Glutamatergic neuron (in vitro differentiated cells): ENCODE measurements at places on chromosomes 6 and 20. TPM values are rescaled to one million over a fixed set of nuclear protein-coding genes. Genes with fewer than 3 reads are reported as not detected.
A peak's percentile ranks its signal among the peaks of the same experiment; 100 is the strongest.

The MSH5 gene
- 25.7 TPM for total RNA-seq

The COL19A1 gene
- total RNA-seq = 0.78 TPM

The PRDM1 gene
- total RNA-seq = not detected

DNA sequence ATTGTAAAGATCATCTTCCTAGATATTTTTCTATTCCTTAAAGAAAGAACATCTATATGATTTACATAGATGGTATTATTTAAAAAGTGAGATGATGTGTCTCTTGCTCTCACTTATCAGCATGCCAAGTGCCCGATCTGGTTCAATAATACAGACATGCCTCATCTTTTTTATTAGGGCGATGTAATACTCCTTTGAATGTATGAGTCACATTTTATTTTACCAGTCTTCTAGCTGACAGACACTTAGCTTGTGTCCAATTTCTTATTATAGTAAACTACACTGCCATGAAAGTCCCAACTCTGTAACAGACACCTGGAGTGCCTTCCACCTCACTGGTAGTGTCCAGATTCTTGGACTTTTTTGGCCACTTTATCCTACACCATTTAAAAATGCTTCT is 586.6 kb upstream of the BTBD3 start:
- no peak overlapping the region for H3K27ac ChIP-seq
- H3K4me1 ChIP-seq = no peaks in the 10 kb centered on the region
- DNase-seq = no peak
- no peak overlapping the region for H3K4me3 ChIP-seq
- no peaks in the 10 kb centered on the region for H3K36me3 ChIP-seq

- H3K36me3 ChIP-seq = peaks cover 4% of the 10 kb centered on the region
- H3K27me3 ChIP-seq = peaks cover 1% of the 10 kb centered on the region
- no peak for DNase-seq
- no peak overlapping the region for H3K4me3 ChIP-seq
Measured at GRCh38 chr6:144689503-144690040, 404.4 kb downstream of the UTRN start.

GRCh38 chr6:111210194-111210728 is 123.0 kb downstream of the SLC16A10 start:
- no peak overlapping the region for H3K4me3 ChIP-seq
- no peak for DNase-seq
- H3K4me1 ChIP-seq = peaks cover 10% of the 10 kb centered on the region
- H3K36me3 ChIP-seq = no peaks in the 10 kb centered on the region
- no peaks in the 10 kb centered on the region for H3K27me3 ChIP-seq
- no peak overlapping the region for H3K27ac ChIP-seq

- no peak overlapping the region for H3K27ac ChIP-seq
- H3K4me3 ChIP-seq = no peak overlapping the region
- H3K36me3 ChIP-seq = peaks cover 11% of the 10 kb centered on the region
- no peaks in the 10 kb centered on the region for H3K4me1 ChIP-seq
Measured at GRCh38 chr6:169825558-169826225, 74.3 kb downstream of the ERMARD start.

DNA sequence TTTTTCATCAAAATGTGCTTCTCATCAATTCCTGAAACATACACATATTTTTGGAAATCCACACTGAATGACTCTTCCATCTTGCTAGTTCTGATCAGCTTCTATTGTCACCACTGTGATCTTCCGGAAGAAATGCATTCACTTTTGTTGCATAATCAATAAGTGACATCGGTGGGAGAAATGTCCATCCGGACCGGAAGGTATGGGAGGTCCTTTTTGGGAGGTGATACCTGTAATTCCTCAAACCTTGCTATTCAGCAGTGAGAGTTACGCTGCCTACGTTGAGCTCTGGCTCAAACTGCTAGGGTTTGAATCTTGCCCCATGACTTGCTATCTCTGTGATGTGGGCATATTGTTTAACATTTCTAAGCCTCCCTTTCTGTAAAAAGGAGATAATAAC is 16.6 kb upstream of the TFB1M start:
- no peak for DNase-seq
- no peak overlapping the region for H3K27ac ChIP-seq
- peaks cover under 1% of the 10 kb centered on the region for H3K36me3 ChIP-seq

GRCh38 chr20:20143646-20144045 is 91.3 kb downstream of the CFAP61 start:
- DNase-seq = no peak
- peaks cover 35% of the 10 kb centered on the region for H3K36me3 ChIP-seq
- H3K4me1 ChIP-seq = no peaks in the 10 kb centered on the region
- no peak overlapping the region for H3K27ac ChIP-seq

DNA sequence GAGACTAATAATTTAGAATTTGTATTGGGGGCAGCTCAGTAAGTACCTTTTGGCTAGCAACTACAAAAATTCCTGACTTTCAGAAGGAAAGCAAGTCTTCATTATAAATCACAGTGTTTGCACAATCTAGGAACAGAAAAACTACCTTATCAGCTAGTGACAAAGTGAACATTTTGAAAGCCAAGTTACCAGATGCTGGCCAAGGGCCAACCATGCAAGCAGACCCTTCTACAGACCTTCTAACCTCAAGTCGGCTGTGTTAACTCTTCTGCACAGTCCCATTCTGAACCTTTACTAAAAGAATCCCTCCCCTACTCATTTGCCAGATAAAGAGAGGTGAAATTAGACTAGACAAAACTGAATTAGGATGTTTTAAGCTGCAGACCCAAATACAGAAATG is 341.9 kb downstream of the COL12A1 start:
- H3K27ac ChIP-seq = no peak overlapping the region
- DNase-seq = no peak
- no peaks in the 10 kb centered on the region for H3K4me1 ChIP-seq
- H3K4me3 ChIP-seq = no peak overlapping the region

GRCh38 chr6:41073968-41074691 is 1.4 kb downstream of the NFYA start:
- H3K4me1 ChIP-seq = peaks cover 36% of the 10 kb centered on the region
- DNase-seq = no peak
- H3K27me3 ChIP-seq = peaks cover 11% of the 10 kb centered on the region
- peak overlapping the region; percentile 97 for H3K4me3 ChIP-seq

DNA sequence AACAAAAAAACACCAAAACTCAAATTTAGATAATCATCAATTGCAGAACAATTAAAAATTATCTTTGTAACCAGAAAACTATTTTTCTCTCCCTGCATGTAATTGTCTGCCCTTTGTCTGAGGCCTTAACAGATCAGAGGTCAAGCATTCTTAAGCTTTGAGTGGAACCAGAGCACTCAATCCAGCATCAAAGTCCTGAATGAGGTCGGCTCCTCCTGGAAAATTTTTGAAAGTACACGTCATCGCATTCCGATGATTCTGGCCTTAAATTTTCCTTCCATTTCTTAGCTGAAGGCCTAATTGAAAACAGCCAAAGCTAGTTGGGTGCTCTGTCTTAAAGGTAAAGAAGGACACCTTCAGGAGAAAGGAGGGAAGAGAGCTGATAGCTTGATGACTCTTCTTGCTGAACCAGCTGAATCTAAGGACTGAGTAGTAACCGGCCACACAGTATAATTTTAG is 510.2 kb upstream of the SULF2 start:
- peaks cover 39% of the 10 kb centered on the region for H3K4me1 ChIP-seq
- H3K27ac ChIP-seq = no peak overlapping the region
- peak overlapping the region; percentile 67 for H3K4me3 ChIP-seq
